Left kidney (tissue), 8 donors: ENCODE measurements at places on chromosomes 3 and 15. TPM values are rescaled to one million over a fixed set of nuclear protein-coding genes. Genes with fewer than 3 reads are reported as not detected.

SV2B gene
- 0.67 TPM for polyA plus RNA-seq

SPSB4 gene
- 14.8 TPM for polyA plus RNA-seq

DNA sequence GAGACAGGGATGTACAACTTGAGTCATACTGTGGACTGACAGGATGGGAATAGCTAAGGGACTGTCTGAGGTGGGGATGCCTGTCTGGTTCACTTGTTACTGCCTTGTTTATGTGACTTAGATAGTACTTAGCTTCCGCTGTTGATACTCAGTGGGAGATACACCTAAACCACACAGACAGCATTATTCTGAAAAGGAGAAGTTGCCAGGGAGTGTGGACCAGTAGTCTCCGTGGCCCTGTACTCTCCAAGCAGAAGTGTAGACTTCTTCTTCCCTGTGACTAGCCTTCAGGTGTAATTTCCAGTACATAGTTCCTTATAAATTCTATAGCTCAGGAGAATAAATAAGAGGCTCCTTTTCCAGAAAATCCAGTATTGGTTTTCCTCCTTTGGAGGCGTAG, 5.1 kb downstream of the HIGD2B start:
- DNase-seq, result no peak

- no peak for DNase-seq
Observed at GRCh38 chr3:111128884-111129283, 57.3 kb downstream of the NECTIN3 start.

- no peak for DNase-seq
Observed at GRCh38 chr3:146638718-146639117, 33.6 kb upstream of the PLSCR5 start.
